Peyer's patch (tissue), 4 donors: ENCODE measurements at places on chromosomes 1 and 21. TPM values are rescaled to one million over a fixed set of nuclear protein-coding genes. Genes with fewer than 3 reads are reported as not detected.

DNA sequence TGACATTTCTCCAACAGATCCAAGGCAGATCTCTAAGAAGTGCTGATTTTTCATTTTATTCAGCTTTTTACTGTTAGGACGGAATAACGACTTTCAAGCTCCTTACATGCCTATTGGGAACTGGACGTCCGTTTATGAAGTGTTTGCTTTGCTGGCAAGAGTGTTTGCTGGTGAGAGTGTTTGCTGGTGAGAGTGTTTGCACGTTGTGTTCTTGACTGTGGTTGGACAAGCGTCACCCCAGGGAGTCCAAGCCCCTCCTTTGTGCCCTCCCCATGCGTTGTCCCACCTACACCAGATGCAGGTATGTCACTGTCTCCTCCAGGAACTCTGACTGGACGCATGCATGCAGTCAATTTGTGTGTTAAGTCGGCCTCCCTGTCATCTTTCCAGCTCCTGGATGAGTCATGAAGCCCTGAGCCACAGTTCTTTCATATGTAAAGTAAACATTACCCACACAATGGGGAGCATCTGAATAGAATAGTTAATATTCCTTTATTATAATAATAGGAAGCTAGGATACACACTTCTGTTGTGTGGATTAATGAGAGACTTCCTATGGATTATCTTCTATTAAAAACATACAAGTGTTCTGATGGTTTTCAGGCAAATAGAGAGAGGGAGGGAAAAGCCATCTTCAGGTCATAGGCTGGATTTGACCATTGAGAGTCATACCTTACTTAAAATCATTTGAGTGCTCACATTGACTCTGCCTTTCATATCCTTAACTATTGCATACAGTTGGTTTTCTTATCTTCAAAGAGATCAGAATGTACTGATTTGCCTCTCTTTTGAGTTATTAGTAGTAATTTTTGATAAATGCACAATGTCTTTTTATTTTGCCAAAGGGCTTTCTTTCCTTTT lies 119.2 kb downstream of the GALNT2 start:
- H3K27me3 ChIP-seq = no peaks in the 10 kb centered on the region
- DNase-seq = no peak
- H3K27ac ChIP-seq = peak overlapping the region; percentile 6
- H3K4me1 ChIP-seq = no peaks in the 10 kb centered on the region
- H3K4me3 ChIP-seq = no peak overlapping the region

DNA sequence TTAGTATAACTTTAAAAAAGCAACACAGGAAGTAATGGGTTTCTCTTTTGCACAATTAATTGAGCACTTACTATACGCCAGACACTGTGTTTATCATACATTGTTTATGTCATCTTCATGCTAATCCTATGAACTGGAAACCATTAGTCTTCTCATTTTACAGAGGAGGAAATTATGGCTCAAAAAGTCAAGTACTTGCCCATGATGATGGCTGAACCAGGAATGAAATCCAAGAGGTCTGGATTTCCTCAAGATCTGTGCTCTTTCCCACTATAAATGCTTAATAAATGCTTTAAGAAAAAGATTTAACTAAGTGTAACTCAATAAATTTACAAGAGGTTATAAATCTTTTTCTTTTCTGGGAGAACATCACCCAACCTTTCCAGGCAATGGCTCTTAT lies 303.7 kb upstream of the RRP15 start:
- DNase-seq = no peak
- H3K4me3 ChIP-seq = no peak overlapping the region
- no peaks in the 10 kb centered on the region for H3K36me3 ChIP-seq

DNA sequence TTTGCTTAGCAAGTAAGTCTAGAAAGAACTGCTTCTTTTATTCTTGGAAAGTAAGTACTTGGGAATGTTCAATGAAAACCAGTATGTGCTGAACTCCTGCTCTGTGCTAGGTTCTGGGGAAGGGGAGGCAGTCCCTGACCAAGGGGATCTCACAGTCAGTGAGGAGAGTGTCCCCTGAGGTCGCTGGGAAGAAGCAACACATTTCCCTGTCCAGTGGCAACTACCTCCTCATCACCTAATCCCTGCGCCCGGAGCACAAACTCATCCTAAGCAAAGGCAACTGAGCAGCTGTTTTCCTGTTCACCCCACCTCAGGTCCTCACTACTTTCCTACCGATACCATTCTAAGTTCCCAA lies 61.7 kb upstream of the ANGPTL1 start:
- H3K4me1 ChIP-seq = no peaks in the 10 kb centered on the region
- DNase-seq = no peak
- H3K27ac ChIP-seq = peak overlapping the region; percentile 62
- H3K36me3 ChIP-seq = no peaks in the 10 kb centered on the region
- H3K27me3 ChIP-seq = no peaks in the 10 kb centered on the region

- no peak overlapping the region for H3K27ac ChIP-seq
- H3K36me3 ChIP-seq = no peaks in the 10 kb centered on the region
- no peaks in the 10 kb centered on the region for H3K4me1 ChIP-seq
- H3K4me3 ChIP-seq = no peak overlapping the region
Measured at GRCh38 chr1:75579046-75579445, 31.9 kb downstream of the SLC44A5 start.

HMGCS2 gene
- total RNA-seq = 10.9 TPM
